PC-9 (cell line): ENCODE measurements at places on chromosomes 3 and 15.
A peak's percentile ranks its signal among the peaks of the same experiment; 100 is the strongest.

DNA sequence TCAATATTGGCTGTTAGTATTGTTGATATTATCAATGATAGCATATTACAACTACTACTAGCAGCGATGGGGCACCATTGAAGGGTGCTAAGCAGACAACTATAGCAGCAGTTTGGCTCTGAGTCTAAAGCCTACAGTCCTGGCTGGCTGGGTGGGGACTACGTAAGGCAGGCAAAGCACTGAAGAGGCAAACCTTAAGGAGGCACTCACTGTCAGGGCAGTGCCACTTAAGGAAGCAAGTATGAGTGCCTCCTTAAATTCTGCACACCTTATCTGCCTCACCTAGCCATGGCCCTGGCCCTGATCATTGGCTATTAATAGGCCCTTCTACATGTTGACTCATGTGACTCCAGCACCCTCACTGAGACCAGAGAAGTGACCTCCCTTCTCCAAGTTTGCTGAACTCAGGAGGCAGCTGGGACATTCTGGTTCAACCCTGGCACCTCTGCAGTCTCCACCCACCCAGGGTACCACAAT lies 20.6 kb downstream of the CDCP1 start:
- peak; percentile 69 for DNase-seq

DNA sequence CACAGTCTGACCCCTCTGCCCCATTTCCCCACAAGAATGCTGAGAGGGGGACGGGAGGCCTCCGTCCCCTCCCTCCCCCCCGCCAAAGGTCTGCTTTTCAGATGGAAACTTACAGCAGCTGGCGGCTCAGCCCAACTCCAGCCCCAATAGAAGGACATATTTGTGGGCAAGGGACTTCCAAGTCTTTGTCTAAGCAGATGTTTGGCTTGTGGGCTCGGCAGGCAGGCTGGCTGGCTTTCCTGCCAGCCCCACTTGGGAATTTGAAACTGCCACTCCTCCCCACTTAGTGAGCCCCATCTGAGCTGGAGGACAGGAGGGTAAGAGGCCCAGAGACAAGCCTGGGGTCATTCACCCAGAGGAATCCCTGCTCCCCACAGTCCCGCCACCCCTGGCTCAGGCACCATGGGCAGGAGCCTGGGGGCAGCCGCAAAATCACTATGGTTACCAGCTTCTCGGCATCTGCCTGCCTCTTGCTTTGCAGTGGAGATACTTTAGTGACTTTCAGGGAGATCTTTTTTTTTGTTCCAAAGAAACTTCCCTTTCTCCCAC lies 53.6 kb downstream of the LMCD1 start:
- DNase-seq, result no peak

DNA sequence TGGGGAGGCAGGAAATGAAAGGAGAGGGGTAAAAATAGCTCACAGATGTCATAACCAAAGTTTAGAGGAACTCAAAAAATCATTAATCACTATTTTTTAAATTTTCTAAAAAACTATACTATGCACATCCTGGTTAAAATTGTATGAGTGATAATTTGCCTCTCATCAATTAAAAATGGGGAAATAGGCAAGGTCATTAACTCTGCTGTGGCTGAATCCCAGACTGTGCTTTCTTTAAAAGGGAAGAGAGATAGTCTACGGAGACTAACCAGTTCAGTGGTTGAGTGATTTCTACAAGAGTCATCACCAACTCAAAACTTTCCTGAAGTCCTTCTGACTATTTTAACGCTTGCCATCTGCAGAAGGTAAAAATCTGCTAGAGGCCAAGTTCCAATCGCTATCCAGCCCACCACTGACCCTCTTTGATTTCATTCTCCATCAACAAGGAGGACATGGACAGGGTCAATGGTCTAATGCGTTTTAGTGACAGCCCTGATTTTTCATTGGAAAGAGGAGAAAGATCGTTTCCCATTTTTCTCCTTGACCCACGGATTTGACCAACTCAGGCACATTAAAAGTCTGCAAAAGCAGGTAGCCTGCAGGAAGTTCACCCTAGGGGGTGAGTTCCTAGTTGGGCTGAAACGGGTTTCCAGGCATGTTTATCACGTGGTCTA lies 850 bp downstream of the SUCLG2 start:
- no peak for DNase-seq

GRCh38 chr3:155745795-155746550 lies 1.1 kb upstream of the PLCH1 start:
- no peak for DNase-seq

- DNase-seq, result no peak
Measured at GRCh38 chr15:77059786-77060361, 11.0 kb downstream of the TSPAN3 start.

DNA sequence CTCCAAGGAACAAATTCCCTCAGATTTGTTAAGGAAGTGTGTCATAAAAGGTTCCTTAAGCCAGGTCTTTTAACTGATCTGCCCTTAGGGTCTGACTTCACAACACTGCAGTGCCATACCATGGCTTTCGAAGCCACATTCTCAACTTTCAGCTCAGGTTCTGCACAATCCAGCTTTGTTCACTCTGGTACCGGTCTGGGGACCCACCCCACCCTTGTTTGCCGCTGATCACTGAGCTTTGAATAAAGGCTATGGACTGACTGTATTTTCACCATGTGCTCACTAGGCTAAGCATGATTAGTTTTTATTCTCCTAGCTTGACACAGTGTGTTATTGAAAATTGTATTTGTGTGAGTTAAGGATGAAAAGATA lies 15.9 kb downstream of the SNX1 start:
- DNase-seq, result no peak

GRCh38 chr3:45169125-45169904 lies 23.1 kb upstream of the CDCP1 start:
- DNase-seq, result no peak

- no peak for DNase-seq
Measured at GRCh38 chr15:69377216-69377970, 36.8 kb upstream of the KIF23 start.

GRCh38 chr3:115022199-115022598 lies 124.9 kb downstream of the ZBTB20 start:
- no peak for DNase-seq

GRCh38 chr3:123880998-123881561 lies 3.1 kb downstream of the MYLK start:
- no peak for DNase-seq

DNA sequence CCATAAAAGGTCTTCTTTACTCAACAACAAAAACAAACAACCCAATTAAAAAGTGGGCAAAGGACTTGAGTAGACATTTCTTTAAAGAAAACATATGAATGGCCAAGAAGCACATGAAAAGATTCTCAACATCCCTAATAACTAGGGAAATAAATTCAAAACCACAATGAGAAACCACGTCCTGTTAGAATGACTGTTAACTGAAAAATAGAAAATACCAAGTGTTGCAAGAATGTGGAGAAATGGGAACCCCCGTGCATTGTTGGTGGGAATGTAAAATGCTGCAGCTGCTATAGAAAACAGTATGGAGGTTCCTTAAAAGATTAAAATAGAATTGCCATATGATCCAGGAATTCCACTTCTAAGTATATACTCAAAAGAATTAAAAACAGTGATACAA lies 34.8 kb downstream of the NMNAT3 start:
- DNase-seq, result no peak

DNA sequence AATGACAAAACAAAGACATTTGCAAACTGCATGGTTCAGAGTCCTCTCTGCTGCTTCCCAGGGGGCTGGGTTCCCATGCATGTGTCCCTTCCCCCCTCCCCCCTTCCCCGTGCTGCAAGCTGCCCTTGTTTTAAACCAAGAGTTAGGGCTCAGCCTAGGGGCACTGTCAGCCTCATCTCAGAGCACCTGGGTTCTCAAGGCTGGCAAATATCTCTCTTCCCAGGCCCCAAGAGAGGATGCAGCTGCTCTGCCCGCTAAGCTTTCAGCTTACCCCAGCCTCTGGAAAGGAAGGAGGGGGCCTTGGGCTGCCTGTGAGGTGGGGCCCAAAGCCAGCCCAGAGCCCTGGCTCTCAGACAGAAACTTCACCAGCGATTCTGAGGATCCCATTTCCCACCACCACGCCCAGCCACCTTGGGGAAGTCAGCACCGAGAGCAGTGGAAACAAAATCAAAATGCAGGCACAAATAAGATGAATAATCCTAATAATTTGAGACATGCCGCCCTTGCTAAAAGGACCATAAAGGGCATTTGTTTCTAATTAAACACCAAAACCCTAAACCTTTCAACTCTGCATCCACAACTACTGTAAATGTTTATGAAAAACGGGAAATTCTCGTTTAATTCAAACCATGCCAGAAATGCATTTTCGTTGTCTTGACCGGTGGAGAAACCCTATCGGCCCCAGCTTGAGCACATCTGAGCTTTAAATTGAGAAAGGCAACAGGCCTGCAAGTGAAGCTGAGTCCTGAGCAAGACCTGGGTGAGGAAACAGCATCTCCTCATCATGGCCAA lies 67.7 kb upstream of the WNT5A start:
- DNase-seq, result no peak

- DNase-seq, result no peak
Measured at GRCh38 chr15:77528290-77528967, 104.3 kb downstream of the LINGO1 start.

- no peak for DNase-seq
Measured at GRCh38 chr3:151923901-151924300, 50.5 kb downstream of the SUCNR1 start.

GRCh38 chr3:182980204-182981037 lies at the start of gene DCUN1D1:
Gene DCUN1D1 (minus strand): TSS chr3:182980538. CDS start chr3:182980489, 49 bp downstream.
- peak; percentile 79 for DNase-seq

DNA sequence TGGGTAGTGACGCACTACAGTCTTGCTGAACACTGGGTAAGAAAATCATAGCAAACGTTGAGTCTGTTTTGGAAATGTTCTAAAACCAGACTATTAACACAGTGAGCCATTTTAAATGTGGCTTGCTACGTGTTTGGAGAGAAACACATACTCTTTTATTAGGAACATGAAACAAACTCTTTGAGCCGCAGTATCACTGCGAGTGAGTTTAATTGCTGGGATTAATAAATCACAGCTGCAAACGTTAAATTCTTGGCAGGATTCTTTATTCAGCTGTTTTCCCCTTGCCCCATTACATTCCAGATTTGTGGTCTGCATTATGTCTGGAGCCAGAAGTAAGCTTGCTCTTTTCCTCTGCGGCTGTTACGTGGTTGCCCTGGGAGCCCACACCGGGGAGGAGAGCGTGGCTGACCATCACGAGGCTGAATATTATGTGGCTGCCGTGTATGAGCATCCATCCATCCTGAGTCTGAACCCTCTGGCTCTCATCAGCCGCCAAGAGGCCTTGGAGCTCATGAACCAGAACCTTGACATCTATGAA lies 33.6 kb downstream of the BTD start:
- no peak for DNase-seq

DNA sequence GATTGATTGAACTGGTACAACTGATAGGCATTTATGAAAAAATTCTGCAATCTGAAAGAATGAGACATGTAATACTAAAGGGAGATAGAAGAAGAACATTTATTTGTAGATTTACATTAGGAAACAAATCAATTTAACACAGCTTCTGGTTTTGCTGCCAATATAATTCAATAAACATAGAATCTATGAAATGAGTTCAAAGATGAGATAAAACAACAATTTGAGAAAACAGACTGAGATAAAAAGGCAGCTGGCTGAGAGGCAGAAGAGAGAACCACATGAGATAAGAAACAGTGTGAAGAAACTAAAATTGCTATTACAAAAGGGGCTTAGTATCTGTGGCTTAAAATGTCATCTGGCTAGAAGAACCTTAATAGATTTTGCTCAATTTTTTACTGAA lies 176.6 kb downstream of the PYDC2 start:
- DNase-seq, result no peak

GRCh38 chr3:20080956-20081554 lies 40.8 kb downstream of the KAT2B start:
- DNase-seq, result peak; percentile 0

- no peak for DNase-seq
Measured at GRCh38 chr3:31544634-31545033, 11.9 kb downstream of the STT3B start.

GRCh38 chr3:20121088-20121487 lies 64.9 kb downstream of the SGO1 start:
- DNase-seq, result no peak

- DNase-seq, result no peak
Measured at GRCh38 chr3:140091143-140091542, 156.2 kb downstream of the CLSTN2 start.

DNA sequence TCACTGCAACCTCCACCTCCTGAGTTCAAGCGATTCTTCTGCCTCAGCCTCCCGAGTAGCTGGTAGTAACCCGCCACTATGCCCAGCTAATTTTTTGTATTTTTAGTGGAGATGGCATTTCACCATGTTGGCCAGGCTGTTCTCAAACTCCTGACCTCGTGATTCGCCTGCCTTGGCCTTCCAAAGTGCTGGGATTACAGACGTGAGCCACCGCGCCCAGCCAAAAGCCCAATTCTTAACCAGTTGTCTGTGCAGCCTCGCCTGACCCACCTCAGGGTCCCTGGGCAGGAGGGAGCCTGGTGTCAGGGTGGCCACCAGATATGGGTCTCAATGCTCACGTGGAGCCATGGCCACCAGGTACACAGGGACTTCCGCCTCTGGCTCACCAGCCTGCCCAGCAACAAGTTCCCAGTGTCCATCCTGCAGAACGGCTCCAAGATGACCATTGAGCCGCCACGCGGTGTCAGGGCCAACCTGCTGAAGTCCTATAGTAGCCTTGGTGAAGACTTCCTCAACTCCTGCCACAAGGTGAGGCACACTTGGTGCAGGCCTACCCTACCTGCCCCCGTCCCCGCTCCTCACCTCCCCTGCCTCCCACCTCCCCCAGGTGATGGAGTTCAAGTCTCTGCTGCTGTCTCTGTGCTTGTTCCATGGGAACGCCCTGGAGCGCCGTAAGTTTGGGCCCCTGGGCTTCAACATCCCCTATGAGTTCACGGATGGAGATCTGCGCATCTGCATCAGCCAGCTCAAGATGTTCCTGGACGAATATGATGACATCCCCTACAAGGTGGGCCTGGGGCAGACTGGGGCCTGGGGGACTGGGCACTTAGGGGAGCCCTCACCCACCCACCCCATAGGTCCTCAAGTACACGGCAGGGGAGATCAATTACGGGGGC lies 48.6 kb downstream of the SEMA3G start:
- DNase-seq, result no peak

DNA sequence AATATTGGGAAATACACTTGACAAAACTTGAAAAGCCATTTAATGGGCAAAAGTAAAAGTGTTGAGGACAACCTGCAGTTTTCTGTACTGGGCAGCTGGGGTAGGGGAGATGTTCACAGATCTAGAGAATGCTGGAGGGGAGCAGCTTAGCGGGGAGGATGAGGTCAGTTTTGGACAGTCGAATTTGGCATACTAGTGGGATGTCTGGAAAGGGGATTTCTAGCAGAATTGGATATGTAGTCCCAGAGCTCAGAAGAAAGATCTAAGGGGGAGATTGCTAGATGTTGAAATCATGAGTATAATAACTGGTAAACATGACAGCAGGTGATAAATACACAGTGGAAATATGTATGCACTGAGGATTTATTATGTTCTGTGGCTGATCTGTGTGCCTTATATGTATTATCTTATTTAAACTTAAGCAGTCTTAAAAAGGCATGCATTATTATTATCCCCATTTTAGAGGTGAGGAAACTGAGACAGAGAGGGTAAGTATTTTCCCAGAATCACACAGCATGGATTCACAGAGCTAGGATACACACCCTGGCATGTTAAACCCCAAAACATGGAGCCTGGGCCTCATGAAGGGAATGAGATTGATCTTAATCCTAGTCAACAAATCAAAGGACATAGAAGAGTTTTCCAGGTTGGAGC lies 42.7 kb downstream of the TLNRD1 start:
- no peak for DNase-seq
